Activated T-cell treated with anti-CD3 and anti-CD28 coated beads, Interleukin-2, amount 50 U/mL, for 24 hours (primary cell): ENCODE measurements at places on chromosomes 11 and 22.

DNA sequence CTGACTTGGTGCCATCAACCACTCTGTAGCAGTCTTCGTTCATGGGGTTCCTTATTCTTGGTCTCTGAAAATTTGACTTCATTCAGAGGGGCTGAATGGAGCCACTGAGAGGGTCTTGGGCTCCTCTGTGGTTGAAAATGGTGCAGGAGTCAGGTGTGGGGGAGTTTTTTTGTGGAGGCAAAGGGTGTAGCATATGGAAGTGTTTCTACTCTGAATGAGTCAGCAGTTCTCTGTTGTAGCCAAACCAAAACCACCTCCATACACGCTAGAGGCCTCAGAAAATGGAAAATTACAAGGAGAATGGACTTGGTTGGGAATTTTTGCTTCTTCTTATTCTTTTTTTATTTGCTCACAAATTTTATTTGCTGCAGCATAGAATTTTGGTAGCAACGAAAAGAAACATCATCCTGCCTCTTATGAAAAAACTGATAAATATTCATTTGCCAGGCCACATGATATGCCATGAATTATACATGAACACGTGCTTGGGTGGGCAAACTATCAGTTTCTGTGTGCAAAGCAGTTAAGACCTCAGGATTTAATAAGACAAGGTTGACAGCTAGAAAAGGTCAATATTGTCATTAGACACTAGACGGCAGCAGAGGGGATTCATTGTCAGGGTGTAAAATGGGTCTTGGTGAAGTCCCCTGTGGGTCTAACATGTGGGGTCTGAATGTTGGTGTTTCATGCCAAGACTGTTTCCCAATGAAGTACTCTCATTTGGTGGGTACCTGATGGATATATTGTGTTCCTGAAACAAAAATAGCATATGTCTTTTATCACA is 111.7 kb downstream of the MYO18B start:
- DNase-seq, result no peak

DNA sequence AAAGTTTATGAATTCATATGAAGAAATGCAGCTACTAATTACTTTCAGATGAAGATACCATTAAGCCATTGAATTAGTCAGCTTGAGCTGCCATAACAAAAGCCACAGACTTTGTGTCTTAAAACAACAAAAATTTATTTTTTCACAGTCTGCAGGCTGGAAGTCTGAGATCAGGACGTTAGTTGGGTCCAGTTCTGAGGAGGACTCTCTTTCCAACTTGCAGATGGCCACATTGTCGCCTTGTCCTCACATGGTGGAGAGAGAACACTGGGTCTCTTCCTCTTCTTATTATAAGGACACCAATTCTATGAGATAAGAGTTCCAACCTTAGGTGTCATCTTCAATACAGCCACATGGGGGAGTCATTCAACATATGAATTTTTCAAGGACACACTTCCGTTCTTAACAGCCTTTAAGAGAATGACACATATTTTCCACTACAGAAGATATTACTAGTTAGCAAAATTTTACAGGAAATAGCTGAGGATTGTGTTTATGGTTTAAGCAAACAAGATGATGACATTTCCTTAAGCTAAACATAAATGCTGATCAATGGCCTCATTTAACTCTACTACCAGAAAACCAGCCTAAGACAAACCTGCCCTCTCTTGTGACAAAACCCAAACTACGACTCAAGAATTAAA is 56.0 kb downstream of the DCUN1D5 start:
- no peak for DNase-seq

DNA sequence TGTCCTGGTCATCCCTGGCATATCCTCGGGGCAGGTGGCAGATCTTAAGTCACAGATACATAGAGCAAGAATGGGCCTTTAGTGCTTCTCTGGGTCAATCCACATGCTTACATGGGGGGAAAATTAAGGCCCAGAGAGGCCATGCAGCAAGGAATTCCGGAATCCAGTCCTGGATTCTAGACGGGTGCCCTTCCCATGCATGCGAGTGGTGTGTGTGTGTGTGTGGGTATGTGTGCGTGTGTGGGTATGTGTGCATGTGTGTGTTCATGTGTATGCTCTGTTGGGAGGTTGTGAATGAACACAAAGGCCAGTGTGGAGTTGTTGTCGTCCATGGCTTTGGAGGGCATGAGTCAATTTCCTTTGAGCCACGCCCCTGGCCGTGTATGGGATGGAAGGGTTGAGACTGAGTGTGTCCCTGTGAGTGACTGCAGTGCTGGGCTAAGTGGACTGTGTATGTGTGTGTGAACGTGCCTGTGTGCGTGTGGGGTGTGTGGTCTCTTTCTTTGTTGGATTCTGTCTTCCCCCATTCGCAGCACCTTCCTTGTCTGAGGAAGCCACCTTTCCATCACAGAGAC is 33.4 kb upstream of the EIF3D start:
- DNase-seq, result no peak

- no peak for DNase-seq
Measured at GRCh38 chr22:42639541-42640241, 710 bp downstream of the ATP5MGL start.

DNA sequence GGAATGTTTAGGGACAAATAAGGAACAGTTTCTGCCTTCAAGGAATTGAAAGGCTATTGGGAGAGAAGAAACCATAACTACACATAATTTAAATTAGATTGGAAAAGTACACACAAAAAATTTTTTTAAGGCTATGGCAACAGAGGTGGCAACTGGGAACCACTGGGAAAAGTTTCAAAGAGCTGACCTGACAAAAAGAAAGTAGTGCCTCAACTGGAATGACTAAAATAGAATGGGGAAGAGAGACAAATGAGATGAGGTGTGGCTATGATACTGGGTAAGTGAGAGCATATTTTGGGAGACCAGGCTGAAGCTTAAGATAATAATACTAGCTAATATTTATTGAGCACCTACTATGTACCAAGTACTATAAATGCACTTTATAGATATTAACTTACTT is 2.9 kb upstream of the AKIP1 start:
- DNase-seq, result no peak
